Suprapubic skin (tissue), 4 donors: ENCODE measurements at places on chromosomes 7 and 10. TPM values are rescaled to one million over a fixed set of nuclear protein-coding genes. Genes with fewer than 3 reads are reported as not detected.

DNA sequence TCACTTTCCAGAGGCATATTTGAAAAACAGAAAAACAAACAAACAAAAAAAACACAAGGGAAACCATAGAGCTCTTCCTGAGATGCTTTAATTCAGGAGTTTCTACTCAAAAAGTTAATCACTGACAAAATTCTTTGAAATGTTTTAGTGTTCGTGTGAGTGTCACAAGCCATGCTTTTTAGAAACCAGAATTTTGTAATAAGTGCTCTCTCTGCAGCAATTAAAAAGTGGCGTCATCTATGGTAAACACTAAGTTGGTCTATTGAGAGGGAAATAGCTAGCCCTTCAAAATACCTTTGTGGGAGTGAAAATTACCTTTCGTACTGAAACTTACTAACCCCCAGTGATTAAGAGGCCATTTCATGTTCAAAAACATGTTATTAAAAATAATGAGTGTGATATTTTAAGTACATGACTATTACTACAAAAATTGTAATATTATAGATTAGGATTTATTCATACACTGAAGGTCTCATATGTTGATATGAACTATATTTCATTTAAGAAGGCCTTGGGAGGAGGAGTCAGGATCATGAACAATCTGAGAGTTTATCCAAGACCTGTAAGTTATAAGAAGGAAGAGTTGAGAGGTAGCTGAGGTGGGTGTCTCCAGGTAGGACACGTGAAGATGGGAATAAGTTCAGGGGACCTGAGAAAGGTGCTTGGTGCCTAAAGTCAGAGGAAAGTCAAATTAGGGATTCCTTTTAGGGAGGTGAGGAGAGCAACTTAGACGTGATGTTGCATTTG, 94.6 kb downstream of the PPP1R9A start:
- no peak overlapping the region for H3K4me3 ChIP-seq
- H3K27me3 ChIP-seq = no peaks in the 10 kb centered on the region
- H3K36me3 ChIP-seq = no peaks in the 10 kb centered on the region
- H3K4me1 ChIP-seq = no peaks in the 10 kb centered on the region
- H3K27ac ChIP-seq = no peak overlapping the region

DNA sequence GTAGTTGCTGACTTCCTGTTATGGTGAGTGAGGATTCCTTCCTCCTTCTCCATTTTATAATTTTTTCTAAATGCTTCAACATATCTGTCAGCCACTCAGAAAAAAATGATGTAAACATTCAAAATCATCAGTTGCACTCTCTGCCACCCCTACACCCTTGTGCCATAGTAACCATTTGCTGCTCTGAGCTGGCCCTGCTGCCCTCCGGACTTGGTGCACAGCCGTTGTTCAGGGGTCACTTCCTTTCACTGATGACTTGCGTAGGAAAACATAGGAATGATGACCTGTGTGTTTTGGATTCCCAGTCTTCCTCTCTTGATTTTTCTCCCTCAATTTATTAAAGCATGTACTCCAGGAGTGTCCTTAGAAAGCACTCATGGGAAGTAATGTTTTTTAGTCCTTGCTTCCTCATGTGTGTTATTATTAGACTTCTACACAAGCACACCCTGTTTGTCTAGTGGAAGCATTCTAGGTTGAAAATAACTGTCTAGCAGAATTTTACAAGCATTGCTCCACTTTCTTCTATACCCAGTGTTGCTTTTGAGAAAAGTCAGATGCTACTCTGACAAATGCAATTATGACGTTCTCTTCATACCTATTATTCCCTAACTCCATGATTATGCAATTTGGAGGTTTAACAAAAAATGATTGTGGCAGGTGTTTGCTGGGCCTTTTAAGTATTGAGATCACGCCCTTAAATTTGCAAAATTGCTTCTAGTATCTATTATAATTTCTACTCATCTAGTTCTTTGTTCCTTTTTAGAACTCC, 62.6 kb upstream of the MTPN start:
- H3K4me3 ChIP-seq = no peak overlapping the region
- no peaks in the 10 kb centered on the region for H3K36me3 ChIP-seq
- no peak overlapping the region for H3K27ac ChIP-seq
- H3K27me3 ChIP-seq = no peaks in the 10 kb centered on the region

GRCh38 chr7:45187089-45187945, 29.7 kb downstream of the RAMP3 start:
- no peaks in the 10 kb centered on the region for H3K27me3 ChIP-seq
- DNase-seq = no peak
- no peak overlapping the region for H3K4me3 ChIP-seq
- H3K27ac ChIP-seq = no peak overlapping the region

DNA sequence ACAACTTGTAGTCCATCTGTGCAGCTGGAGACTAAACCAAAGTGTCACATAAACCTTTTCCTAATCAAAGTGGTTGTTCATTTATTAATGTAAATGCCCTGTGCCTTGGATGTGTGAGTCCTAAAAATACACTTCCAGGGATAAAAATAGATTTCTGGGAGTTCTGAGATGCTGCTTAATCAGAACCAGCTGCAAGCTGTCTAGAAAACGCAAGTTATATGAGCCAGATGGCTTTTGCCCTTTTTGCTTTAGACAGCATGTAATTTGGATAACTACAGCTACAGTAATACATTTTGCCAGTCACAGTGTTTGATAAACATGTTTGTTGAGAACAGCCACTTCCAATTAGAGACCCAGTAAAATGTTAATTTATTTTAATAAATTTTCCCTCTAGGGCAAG, 185.1 kb upstream of the PRPS1L1 start:
- H3K4me3 ChIP-seq = no peak overlapping the region
- H3K4me1 ChIP-seq = no peaks in the 10 kb centered on the region
- H3K36me3 ChIP-seq = no peaks in the 10 kb centered on the region
- no peaks in the 10 kb centered on the region for H3K27me3 ChIP-seq
- no peak overlapping the region for H3K27ac ChIP-seq

DNA sequence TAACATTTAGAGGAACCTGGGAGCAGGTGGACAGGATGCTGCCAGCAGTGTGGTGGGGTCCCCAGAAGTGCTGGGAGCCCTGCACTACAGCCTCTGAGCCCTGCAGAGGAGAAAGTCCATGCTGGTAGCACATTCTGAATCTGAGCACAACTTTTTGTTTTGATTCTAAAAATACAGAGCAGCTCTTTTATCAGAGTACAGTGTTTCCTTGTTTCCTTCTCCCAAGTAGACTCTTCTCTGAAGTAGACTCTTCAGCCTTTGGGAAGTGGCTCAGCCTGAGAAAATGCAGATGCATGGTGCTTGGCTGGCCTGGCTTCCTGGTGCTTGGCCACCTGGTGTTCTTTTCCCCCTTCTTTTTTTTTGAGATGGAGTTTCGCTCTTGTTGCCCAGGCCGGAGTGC, 9.1 kb downstream of the ADCY1 start:
- peaks cover 10% of the 10 kb centered on the region for H3K27me3 ChIP-seq
- no peak for DNase-seq
- H3K4me1 ChIP-seq = no peaks in the 10 kb centered on the region
- no peak overlapping the region for H3K4me3 ChIP-seq
- H3K36me3 ChIP-seq = no peaks in the 10 kb centered on the region
- no peak overlapping the region for H3K27ac ChIP-seq

GRCh38 chr7:133869556-133869955, 257.6 kb upstream of the LRGUK start:
- no peaks in the 10 kb centered on the region for H3K4me1 ChIP-seq
- H3K4me3 ChIP-seq = no peak overlapping the region
- no peak overlapping the region for H3K27ac ChIP-seq
- DNase-seq = no peak
- no peaks in the 10 kb centered on the region for H3K36me3 ChIP-seq

DNA sequence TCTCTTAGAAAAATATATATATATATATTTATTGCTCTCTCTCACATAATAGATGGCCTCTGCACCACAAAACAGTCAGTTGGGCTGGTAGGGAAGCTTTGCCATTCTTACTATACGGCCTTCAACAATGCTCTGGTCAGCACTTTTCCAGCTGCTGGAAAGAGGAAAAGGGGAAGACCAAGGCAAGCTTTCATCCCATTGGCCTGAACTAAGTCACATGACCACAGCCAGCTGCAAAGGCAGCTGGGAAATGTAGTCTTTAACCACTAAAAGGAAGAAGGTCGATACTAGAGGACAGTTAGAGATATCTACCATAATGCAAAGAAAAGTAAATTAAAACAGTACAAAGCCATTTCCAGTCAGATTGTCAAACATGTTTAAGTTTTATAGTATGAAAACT, 58.4 kb upstream of the MACROH2A2 start:
- H3K36me3 ChIP-seq = no peaks in the 10 kb centered on the region
- H3K27me3 ChIP-seq = no peaks in the 10 kb centered on the region
- no peaks in the 10 kb centered on the region for H3K4me1 ChIP-seq
- H3K4me3 ChIP-seq = no peak overlapping the region
- no peak overlapping the region for H3K27ac ChIP-seq
- no peak for DNase-seq

GRCh38 chr7:101527844-101528667, 101.0 kb downstream of the MYL10 start:
- H3K36me3 ChIP-seq = no peaks in the 10 kb centered on the region
- H3K27ac ChIP-seq = no peak overlapping the region
- H3K4me3 ChIP-seq = no peak overlapping the region
- peaks cover 14% of the 10 kb centered on the region for H3K27me3 ChIP-seq

GRCh38 chr7:158816995-158817394, 12.3 kb downstream of the ESYT2 start:
- no peaks in the 10 kb centered on the region for H3K36me3 ChIP-seq
- no peaks in the 10 kb centered on the region for H3K27me3 ChIP-seq
- no peak for DNase-seq

DNA sequence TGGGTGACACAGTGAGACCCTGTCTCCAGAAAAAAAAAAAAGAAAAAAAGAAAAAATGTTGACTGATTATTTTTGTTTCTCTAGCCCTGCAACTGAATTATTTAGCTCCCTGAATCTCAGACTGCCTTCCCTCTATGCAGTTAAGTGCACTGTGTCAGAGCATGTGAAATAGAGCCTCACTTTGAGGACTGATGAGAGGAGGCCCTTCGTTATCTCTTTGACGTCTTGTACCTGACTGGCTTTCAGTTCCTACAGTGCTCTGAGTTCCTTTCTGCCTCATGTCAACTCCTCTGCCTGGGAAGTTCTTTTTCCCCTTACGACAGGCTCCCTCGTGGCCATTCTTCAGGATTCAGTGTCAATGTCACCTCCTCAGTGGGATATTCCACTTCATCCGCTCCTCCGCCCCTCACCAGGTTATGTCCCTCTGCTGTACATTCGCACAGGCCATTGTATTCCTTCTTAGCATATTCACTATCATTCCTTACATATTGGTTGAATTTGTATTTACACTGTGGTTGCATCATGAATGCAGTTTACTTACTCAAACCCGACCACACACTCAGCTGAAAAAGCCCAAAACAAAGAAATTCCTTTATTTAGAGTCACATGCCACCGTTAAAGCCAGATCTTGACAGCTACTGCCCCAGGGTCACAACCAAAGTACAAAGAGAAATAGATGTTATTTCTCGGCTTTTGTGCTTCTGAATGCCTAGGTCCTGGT, 18.1 kb upstream of the CAMK2G start:
- H3K27ac ChIP-seq = no peak overlapping the region
- H3K4me1 ChIP-seq = peaks cover 52% of the 10 kb centered on the region
- no peak for DNase-seq
- no peaks in the 10 kb centered on the region for H3K27me3 ChIP-seq
- H3K36me3 ChIP-seq = no peaks in the 10 kb centered on the region

- no peaks in the 10 kb centered on the region for H3K36me3 ChIP-seq
- H3K27ac ChIP-seq = no peak overlapping the region
- no peaks in the 10 kb centered on the region for H3K27me3 ChIP-seq
- no peaks in the 10 kb centered on the region for H3K4me1 ChIP-seq
These were observed 182.8 kb upstream of the BMPER start for GRCh38 chr7:33722383-33723101.

- H3K36me3 ChIP-seq = no peaks in the 10 kb centered on the region
- H3K27me3 ChIP-seq = no peaks in the 10 kb centered on the region
- DNase-seq = no peak
- H3K4me3 ChIP-seq = no peak overlapping the region
- peaks cover 30% of the 10 kb centered on the region for H3K4me1 ChIP-seq
- no peak overlapping the region for H3K27ac ChIP-seq
These were observed 140.0 kb downstream of the GRK5 start for GRCh38 chr10:119347181-119347974.

- no peaks in the 10 kb centered on the region for H3K36me3 ChIP-seq
- H3K4me3 ChIP-seq = no peak overlapping the region
- H3K27me3 ChIP-seq = no peaks in the 10 kb centered on the region
- H3K27ac ChIP-seq = no peak overlapping the region
These were observed 18.7 kb downstream of the PTPRE start for GRCh38 chr10:127925471-127926207.

- H3K4me3 ChIP-seq = no peak overlapping the region
- no peak overlapping the region for H3K27ac ChIP-seq
- DNase-seq = no peak
- no peaks in the 10 kb centered on the region for H3K4me1 ChIP-seq
These were observed 29.5 kb downstream of the CTNNA3 start for GRCh38 chr10:67666416-67667034.

DNA sequence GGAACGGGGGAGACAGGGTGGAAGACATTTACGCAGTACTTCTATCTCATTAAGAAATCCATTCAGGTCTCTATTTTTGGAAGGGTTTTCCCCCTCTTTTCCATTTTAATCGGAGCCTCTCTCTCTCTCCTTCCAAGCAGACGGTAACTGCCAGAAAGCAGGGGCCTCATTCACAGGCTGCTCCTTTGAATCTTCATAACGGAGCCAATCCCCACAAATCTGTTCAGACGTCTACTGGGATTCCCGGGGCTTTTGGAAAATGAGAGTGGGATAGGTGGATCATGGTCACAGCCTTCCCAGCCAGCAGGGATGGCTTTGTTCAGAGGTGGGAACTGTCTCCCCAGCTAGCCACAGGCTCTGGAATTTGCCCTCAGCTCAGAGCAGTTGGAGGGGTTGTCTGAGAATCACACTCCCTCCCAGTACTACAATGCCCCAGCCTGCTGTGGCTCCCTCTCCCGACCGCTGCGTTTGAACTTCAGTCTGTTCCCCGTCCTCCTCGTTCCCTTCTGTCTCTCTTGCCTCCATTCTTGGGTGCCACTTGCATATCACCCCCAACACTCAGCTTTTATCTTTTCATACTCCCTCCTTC, 413.6 kb downstream of the PLXNA4 start:
- no peak for DNase-seq
- no peak overlapping the region for H3K4me3 ChIP-seq
- peaks cover 8% of the 10 kb centered on the region for H3K27me3 ChIP-seq
- H3K36me3 ChIP-seq = no peaks in the 10 kb centered on the region

The GIMAP7 gene
- 1.4 TPM for total RNA-seq

DNA sequence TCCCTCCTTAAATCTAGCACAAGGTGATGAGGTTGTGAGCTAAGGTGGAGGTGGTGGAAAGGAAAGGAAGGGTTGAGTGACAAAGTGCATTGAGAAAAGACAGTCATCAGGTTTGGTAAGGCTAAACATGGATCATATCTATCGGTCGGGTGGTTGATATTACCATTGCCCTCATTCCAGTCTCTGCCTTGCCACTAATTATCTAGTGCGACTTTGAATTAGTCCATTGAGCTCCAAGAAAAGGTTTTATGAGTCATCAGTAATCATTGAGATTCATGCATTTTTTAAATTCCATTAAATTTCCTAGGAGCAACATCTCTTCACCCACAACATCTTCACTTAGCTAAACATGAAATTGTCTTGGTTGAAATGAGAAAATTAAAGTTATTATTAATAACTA, 68.9 kb upstream of the FRMD4A start:
- peaks cover 12% of the 10 kb centered on the region for H3K27me3 ChIP-seq
- no peaks in the 10 kb centered on the region for H3K4me1 ChIP-seq
- no peak overlapping the region for H3K27ac ChIP-seq
- no peak overlapping the region for H3K4me3 ChIP-seq
